Breast epithelium (tissue), 4 donors: ENCODE measurements at places on chromosomes 7 and 10. TPM values are rescaled to one million over a fixed set of nuclear protein-coding genes. Genes with fewer than 3 reads are reported as not detected.

MBLAC1 gene
- total RNA-seq, result 4.5 TPM

LRRC17 gene
- total RNA-seq, result 1.4 TPM

CALCR gene
- 0.15 TPM for total RNA-seq

COBL gene
- 2.2 TPM for total RNA-seq

GNAT3 gene
- not detected for total RNA-seq

SLC39A12 gene
- 0.88 TPM for total RNA-seq

GIMAP8 gene
- total RNA-seq, result 7.2 TPM

IL6 gene
- total RNA-seq, result 11.8 TPM

HOXA7 gene
- 4.6 TPM for total RNA-seq

NCF1 gene
- total RNA-seq, result not detected

PTN gene
- total RNA-seq, result 343 TPM

CPA4 gene
- total RNA-seq, result 0.98 TPM

CLEC5A gene
- 3.2 TPM for total RNA-seq

ATOH7 gene
- total RNA-seq, result 0.64 TPM

CAV2 gene
- 97.6 TPM for total RNA-seq

NAT16 gene
- total RNA-seq, result not detected

NODAL gene
- total RNA-seq, result not detected

TMEM213 gene
- 2.3 TPM for total RNA-seq

TMEM184A gene
- total RNA-seq, result not detected

CCDC3 gene
- total RNA-seq, result 9.8 TPM

MOGAT3 gene
- total RNA-seq, result 2.6 TPM

CABCOCO1 gene
- total RNA-seq, result 0.16 TPM

TUBAL3 gene
- total RNA-seq, result not detected

FAM237B gene
- not detected for total RNA-seq

GIGYF1 gene
- 34.8 TPM for total RNA-seq

GOLGA7B gene
- total RNA-seq, result 3.2 TPM

LRRD1 gene
- not detected for total RNA-seq

EBF3 gene
- 4.2 TPM for total RNA-seq

LRRC4 gene
- 3.2 TPM for total RNA-seq

APBB1IP gene
- total RNA-seq, result 6.2 TPM

DPP6 gene
- 0.59 TPM for total RNA-seq

CYP2E1 gene
- 0.98 TPM for total RNA-seq
